ENCODE measurements at places on chromosomes 1 and 21. TPM values are rescaled to one million over a fixed set of nuclear protein-coding genes. Genes with fewer than 3 reads are reported as not detected.

- no peak for DNase-seq
Measured at GRCh38 chr1:191831572-191831971, 326.7 kb upstream of the RGS18 start.

GRCh38 chr21:14491269-14491681 is 54.8 kb downstream of the SAMSN1 start:
- no peak for DNase-seq

- DNase-seq: no peak
Measured at GRCh38 chr1:89962024-89962741, 32.7 kb upstream of the ZNF326 start.

GRCh38 chr1:12202190-12202497 is 27.7 kb upstream of the VPS13D start:
- DNase-seq: no peak

- DNase-seq: no peak
Measured at GRCh38 chr1:233668725-233669294, 54.9 kb downstream of the KCNK1 start.

GRCh38 chr1:219716611-219717114 is 103.8 kb upstream of the ZC3H11B start:
- no peak for DNase-seq

- DNase-seq: no peak
Measured at GRCh38 chr1:46611691-46612221, 4.9 kb downstream of the MOB3C start.

GRCh38 chr1:78894811-78895210 is 111.7 kb downstream of the ADGRL4 start:
- no peak for DNase-seq

CELA2B gene
- 0.83 TPM for total RNA-seq

GBP5 gene
- total RNA-seq: 0.68 TPM

F5 gene
- 174 TPM for total RNA-seq

OR10K2 gene
- not detected for total RNA-seq

OR2T2 gene
- total RNA-seq: not detected

TCHH gene
- total RNA-seq: 0.08 TPM

Data from left lobe of liver (tissue), 2 donors.